Central memory CD4-positive, alpha-beta T cell (primary cell): ENCODE measurements at places on chromosomes 6 and 20.

DNA sequence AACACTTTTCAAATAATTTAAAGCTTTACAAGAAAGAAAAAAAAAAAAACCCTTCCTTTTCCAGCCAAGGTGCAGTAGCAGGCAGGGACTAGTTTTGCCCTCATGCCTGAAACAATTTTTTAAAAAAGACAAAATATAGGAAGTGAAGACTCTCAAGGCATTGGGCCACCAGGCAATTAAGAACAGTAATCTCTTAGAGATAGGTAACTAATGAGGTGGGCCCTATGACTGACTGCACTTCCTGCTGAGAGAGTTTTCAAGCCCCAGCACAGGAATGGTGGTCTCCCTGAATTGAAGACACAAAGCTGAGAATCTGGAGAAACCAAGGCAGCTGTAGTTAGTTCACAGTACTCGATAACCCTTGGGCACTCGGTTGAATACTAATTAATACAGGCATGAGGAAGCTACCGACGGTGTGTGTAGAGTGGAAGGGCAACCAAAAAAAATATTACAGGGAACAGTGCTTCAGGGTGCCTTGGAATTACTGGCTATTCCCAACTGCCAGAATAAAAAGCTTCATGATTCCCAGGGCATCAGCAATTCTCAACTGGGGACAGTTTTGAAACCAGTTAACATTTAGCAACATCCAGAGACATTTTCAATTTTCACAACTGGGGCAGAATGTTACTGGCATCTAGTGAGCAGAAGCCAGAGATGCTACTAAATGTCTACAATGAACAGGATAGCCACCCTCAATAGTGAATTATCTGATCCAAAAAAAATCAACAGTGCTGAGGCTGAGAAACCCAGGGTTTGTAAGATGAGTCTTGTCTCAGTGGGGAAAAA is 36.0 kb upstream of the PLN start:
- no peak for DNase-seq

- no peak for DNase-seq
Measured at GRCh38 chr6:121940728-121941127, 458.7 kb upstream of the HSF2 start.

DNA sequence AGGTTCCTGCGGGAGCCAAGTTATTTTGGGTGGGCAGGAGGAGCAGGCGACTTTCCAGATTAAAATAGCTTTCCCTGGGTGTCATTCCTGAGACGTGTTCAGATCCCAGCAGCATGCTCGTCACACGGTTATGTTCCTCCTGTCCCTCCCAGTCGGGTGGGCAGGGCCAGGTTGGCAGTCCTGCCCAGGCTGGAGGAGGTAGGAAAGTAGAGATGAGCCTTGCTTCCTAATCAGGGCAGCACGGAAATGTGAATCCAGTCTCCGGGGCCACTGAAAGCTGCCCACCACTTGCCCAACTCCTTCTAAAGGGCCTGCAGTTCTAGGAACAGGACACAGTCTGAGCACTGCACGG is 137.0 kb downstream of the MRPL14 start:
- no peak for DNase-seq

DNA sequence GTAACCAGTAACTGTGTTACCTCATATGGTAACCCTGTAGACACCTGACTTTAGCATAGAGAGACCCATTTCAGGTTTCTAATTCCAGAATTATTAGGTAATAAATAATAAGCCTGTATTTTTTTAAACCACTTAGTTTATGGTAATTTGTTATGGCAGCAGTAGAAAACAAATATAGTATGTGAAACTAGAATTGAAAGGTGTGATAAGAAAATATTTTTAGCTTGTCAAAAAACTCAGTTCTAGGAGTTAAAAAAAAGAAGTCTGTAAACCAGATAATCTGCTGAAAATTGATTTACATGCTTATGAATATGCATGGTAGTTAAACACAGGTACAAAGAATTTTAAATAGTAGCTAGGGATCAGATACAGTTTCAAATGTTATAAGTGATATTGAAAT is 695.0 kb upstream of the GJE1 start:
- DNase-seq: no peak

DNA sequence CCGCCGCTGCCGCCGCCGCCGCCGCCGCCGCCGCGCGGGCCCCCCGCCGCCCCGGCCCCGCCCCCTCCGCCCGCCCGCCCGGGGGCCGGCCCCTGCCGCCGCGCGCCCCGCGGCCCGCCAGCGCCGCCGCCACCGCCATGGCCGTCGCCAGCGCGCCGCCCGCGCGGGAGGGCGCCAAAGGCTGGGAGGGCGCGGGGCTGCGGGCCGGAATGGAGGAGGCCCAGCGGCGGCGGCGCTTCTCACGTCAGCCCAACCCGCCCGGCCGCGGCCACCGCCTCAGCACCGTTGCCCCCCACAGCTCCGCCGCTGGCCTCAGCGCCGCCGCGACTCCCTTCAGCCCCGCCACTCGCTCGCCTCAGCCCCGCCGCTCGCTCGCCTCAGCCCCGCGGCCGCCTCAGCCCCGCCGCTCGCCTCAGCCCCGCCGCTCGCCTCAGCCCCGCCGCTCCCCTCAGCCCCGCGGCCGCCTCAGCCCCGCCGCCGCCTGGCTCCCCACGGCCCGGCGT is 258 bp downstream of the PHF10 start:
- DNase-seq: peak; percentile 35

- no peak for DNase-seq
Measured at GRCh38 chr6:105755885-105756284, 330.3 kb upstream of the PRDM1 start.

DNA sequence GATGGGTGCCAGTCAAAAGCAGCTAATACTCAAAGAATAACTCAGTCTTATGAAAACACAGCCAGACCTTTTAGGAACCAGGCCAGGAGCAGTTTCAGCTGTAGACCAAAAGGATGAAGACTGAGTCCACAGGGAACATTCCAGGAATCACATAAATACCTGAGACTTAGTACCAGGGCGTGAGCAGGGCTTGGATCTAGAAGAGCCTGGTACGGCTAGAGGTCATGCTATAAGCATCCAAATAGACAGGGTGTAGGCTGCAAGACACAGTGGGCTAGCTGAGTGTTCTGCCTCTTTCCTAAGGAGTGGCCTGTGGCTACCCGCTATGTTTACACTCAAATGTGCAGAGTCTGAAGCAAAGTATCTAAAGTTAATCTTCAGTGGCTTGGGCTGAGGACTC is 29.5 kb upstream of the LRRC1 start:
- DNase-seq: no peak

GRCh38 chr6:35018746-35019145 is 122.4 kb downstream of the TCP11 start:
- no peak for DNase-seq

- no peak for DNase-seq
Measured at GRCh38 chr6:34746104-34746846, 11.0 kb upstream of the SNRPC start.

GRCh38 chr6:27295301-27296079 is 16.6 kb downstream of the POM121L2 start:
- no peak for DNase-seq

DNA sequence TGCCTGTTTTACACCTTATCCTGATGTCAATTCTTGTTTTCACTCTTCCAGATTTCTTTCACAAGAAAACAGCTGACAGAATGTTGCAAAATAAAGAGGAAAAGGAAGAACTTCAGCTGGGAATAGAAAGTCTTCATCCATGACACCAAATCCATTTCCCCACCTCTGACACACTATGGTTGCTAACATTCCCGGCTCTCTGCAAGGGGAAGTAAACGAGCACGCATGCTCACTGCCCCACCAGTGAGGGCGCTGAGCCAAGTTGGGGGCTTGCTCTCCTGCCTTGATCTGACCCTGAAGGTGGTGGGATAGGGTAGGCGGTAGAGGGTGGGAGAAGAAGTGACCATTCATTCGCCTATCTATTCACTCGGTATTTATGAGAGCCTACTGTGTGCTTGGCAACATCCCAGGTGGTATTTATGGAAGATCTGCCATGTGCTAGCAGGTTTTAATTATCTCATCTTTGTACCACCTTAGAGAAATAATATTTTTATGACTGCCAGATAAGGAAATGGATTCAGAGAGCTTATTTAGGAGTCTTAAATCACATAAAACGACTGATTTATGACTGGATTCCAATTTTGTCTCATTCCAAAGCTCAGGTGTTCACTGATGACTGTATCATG is 206.2 kb downstream of the FOXC1 start:
- DNase-seq: no peak

- no peak for DNase-seq
Measured at GRCh38 chr20:50844430-50845100, 49.7 kb downstream of the BCAS4 start.

DNA sequence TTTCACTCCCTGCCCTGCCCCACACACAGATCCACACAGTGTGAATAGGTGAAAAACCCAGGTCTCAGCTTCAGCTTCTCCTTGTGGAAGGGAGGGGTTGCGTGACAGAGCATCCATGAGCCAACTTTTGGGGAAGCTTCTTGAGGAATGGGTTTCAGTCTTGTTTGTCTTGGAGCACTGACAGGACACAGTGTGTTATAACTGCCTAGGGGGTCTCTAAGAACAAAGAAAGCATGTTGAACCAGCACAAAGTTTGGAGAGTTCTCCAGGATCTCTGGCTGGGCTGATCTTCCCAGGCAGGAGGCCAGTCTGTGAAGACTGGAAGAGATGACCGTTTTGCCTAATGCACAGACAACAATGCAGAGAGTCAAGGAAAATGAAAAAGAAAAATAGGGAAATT is 164.5 kb downstream of the COL12A1 start:
- DNase-seq: no peak

- no peak for DNase-seq
Measured at GRCh38 chr6:12275107-12275506, 15.1 kb upstream of the EDN1 start.

- DNase-seq: no peak
Measured at GRCh38 chr6:6390849-6391602, 70.6 kb upstream of the F13A1 start.

GRCh38 chr6:80607811-80608391 is 501.4 kb downstream of the BCKDHB start:
- DNase-seq: no peak

DNA sequence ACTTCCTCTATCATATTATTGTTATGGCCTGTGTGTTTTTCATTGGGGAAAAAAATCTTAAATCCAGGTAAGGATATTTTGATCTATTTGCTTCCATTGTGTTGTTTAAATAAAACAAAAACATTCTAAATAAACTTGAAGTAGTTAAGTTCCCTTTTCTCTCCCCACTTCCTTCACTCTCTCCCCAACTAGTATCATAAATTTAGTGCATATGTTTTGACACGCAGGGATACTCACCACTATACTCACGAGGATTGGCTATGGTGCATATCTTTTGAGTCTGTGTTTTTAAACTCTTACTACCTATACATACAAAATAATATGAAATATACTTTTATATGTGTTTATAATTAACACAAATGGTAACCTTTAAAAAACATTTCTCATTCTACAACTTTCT is 5.2 kb downstream of the TTLL9 start:
- no peak for DNase-seq

DNA sequence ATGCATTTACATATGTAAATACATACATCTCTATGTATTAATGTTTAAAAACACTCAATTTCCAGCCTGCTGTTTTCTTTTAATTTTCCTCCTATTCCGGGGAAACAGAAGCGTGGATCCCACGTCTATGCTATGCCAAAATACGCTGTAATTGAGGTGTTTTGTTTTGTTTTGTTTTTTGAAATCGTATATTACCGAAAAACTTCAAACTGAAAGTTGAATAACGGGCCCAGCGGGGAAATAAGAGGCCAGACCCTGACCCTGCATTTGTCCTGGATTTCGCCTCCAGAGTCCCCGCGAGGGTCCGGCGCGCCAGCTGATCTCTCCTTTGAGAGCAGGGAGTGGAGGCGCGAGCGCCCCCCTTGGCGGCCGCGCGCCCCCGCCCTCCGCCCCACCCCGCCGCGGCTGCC is 355 bp upstream of the BMP2 start:
- no peak for DNase-seq

DNA sequence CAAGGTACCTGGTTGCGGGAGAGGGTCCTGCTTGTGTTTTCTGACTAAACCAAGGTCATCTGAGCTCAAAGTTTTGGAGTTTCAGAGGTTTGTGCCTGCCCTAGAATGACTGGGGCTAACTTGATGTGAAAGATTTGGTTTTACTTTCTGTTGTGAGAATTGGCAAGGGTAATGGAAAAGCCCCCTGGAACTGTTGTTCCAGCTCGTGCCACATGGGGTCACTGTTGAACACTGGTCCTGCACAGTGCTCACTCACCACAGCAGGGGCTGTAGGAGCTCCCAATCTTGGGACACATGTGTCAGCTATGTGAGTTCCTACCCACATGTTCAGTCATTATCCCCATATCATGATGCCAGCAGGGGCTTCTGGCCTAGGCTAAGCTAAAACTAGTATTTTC is 6.5 kb downstream of the TGM6 start:
- no peak for DNase-seq

- no peak for DNase-seq
Measured at GRCh38 chr6:127069659-127070279, 48.7 kb upstream of the RSPO3 start.

- no peak for DNase-seq
Measured at GRCh38 chr6:2938632-2939083, 32.7 kb downstream of the SERPINB6 start.

GRCh38 chr20:2446845-2447244 is 23.7 kb downstream of the SNRPB start:
- DNase-seq: no peak

DNA sequence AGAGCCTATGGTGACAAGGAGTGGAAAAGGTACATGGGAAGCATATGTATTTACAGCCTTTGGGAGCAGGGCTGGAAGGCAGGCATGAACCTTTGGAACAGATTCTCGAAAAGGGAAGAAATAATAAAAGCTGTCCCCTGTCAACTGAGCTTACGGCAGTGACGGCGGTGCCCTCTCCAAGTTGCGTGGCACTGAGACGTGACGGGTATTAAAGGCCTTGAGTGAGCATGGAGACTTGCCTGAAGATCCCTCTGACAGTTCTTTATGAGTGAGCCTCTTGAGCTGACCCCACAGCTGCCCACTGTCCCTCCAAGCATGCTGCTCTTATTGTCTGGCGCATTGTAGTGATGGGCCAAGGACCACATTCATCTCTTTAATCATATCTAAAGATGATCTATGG is 388.5 kb downstream of the ZFAND3 start:
- no peak for DNase-seq

- DNase-seq: no peak
Measured at GRCh38 chr6:143828572-143828971, 14.6 kb upstream of the LTV1 start.

- DNase-seq: no peak
Measured at GRCh38 chr20:43744151-43744611, 17.4 kb upstream of the GTSF1L start.

- DNase-seq: no peak
Measured at GRCh38 chr6:117072134-117072533, 193.2 kb upstream of the VGLL2 start.

DNA sequence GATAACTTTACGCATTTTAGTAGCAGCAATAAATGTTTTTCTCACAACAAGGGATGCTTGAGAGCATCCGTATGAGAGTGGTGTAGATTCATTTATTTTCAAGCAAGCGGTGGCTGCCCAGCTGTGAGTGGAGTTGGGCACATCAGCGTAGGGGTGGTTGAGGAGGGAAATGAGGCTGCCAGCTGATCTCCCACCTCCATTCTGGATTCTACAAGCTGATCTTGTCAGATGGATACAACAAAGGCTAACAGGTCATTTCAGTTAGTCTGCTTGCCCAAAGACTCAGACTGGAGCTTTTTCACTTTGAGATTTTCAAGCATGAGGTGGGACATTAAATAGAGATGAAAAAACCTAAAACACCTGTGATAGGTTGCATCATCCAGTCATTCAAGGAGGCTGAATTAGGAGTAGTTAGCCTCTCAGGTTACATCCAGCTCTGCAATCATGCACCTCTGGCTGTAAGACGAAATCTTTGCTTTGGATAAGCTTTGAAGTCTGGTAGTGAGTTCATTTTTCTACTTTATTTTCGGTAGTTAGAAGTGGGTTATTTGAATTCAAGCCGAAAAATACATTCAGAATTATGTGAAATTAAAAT is 1.9 kb upstream of the BACH2 start:
- DNase-seq: no peak

- no peak for DNase-seq
Measured at GRCh38 chr6:1202201-1202600, 109.7 kb upstream of the FOXQ1 start.
